ENCODE measurements at places on chromosomes 11 and 22.
A peak's percentile ranks its signal among the peaks of the same experiment; 100 is the strongest.

- peak; percentile 17 for DNase-seq
Observed at GRCh38 chr11:104609311-104610085, 288.8 kb downstream of the CASP12 start.

DNA sequence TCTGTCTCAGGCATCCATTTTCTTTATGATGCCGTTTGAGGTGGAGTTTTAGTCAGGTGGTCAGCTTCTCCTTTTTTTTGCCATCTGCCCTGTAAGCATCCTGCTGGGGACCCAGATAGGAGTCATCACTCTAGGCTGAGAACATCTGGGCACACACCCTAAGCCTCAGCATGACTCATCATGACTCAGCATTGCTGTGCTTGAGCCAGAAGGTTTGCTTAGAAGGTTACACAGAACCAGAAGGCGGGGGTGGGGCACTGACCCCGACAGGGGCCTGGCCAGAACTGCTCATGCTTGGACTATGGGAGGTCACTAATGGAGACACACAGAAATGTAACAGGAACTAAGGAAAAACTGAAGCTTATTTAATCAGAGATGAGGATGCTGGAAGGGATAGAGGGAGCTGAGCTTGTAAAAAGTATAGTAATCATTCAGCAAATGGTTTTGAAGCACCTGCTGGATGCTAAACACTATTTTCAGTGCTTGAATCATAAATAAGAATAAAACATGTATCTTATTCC, 10.9 kb upstream of the HBE1 start:
- peak; percentile 81 for DNase-seq

DNA sequence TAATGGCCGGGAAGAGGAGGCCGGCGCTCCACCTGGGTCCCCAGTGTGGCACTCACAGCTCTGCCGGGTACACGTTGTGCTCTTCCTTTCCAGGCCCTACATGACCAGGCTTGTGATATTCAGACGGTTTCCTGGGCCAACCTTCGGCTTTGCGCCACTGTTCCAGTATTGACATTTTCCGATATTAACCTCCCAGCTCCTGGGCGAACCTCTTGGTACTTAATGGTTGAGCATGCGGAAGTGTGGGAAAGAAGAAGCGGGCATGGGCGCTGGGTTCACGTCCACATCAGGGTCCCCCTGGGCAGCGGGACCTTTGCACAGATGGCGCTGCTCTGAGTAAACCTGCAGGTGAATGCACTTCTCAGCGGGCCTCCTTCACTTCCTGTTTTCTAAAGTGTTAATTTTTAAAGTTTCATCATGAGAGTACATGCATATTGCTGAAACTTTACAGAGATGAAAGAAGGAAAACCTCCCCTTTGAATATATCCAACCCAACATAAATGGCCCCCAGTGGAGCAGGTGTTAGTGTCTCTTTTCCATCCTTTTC, 286.7 kb downstream of the TBC1D22A start:
- no peak for DNase-seq

GRCh38 chr11:25435197-25435596, 896.7 kb upstream of the ANO3 start:
- no peak for DNase-seq

DNA sequence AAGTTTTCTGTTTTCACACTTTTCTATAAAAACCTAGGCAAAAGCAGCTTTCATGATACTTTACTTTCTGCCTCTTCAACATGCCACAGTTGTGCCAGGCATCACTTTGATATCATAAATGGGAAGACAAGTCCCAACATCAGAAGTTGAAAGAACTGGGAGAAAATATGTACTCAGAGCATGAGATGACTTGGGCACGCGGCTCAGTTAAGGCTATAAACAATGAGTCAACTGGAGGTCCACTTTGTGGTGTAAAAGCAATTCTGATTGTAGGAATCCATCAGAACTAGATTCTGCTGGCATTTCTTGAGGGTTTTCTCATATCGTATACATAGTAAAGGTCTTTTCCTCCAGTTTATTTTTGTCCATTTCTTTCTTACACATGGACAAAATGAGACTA, 109.7 kb upstream of the USP47 start:
- no peak for DNase-seq

DNA sequence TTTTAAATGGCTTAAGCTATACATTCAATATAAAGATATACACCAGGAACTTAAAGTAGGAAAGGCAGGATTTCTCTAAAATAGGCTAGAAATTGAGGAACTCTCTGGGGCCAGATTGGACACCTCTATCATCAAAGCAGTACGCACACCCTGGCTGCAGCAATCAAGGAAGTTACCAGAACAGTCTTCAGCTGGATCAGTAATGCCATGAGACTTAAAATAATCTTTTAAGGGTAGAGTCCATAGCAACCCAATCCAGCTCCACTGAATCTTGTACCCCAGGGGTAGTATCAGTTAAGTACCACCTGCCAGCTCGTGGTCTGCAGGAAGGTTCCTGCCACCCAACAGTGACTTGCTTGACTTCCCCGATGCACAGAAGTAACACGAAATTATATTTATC, 3.0 kb downstream of the RDX start:
- DNase-seq: no peak

GRCh38 chr11:79371152-79371551, 69.7 kb downstream of the TENM4 start:
- no peak for DNase-seq

DNA sequence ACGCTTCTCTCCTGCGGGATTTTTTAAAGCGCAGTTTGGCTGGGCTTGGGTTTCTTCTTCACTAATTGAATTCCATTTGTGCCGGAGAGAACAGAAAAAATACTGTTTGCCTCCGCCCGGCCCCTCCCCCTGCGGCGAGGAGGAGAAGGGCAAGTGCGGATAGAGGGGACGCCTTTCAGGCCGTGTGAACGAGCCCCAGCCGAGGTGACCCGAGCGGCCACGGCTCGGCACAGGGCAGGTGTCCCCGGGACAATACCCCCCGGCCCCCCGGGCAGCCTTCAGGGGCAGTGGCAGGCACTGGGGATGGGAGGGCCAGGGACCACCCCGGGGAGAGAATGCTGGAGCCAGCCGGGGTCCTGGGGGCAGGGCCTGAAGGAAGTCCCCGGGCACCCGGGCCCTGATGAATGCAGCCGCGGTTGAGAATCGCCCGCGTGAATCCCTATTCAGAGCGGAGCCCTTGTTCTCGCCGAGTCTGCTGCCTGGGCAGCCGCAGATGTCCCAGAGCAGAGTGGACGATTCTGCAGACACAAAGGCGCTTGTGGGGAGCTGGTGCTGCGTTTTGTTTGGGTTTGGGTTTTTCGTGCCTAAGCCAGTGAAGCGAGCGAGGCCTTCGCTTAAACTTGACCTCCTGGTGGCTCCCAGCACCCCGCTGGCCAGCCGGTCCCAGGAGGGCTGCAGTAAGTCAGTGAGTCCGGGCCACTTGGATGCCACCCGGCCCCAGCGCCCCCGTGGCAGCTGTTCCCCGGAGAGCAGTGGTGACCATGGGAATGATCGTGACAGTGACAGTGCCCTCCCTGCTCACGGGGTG, 96.0 kb downstream of the WNT7B start:
- DNase-seq: no peak

DNA sequence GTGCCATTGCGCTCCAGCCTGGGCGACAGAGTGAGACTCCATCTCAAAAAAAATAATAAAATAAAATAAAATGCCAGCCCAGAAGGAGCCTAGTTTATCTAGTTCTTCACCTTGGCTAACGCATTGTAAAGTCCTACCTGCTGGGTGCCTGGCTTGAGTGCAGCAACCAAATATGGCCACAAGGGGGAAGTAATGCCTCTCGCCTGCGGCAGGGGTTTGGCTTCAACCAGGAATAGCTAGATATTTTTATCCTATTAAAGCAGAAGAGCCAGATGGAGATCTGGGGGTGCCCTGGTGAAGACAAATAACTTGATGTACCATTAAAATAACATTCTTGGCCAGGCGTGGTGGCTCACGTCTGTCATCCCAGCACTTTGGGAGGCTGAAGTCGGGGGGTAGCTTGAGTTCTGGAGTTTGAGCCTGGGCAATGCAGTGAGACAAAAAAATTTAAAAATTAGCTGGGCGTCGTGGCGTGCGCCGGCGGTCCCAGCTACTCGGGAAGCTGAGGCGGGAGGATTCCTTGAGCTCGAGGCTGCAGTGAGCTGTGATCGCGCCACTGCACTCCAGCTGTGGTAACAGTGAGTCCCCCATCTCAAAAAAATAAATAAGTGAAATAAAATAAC, 20.6 kb upstream of the PLEKHB1 start:
- DNase-seq: peak; percentile 26

GRCh38 chr11:73983741-73984538, 1.3 kb upstream of the UCP2 start:
- DNase-seq: no peak

DNA sequence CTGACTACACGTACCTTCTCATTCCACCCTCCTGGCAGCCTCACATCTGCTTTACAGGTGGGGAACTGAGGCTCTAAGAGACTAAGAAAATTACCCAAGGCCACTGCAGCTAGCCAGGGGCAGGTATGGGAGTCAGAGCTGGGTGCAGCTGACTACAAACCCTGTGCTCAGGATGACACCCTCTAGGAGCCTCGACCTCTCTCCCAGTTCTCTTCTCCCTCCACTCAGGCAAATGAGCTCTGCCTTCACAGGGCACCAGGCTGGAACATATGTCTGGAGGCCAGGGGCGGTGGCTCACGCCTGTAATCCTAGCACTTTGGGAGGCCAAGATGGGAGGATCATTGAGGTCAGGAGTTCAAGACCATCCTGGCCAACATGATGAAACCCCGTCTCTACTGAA, 4.0 kb downstream of the SYT12 start:
- no peak for DNase-seq

DNA sequence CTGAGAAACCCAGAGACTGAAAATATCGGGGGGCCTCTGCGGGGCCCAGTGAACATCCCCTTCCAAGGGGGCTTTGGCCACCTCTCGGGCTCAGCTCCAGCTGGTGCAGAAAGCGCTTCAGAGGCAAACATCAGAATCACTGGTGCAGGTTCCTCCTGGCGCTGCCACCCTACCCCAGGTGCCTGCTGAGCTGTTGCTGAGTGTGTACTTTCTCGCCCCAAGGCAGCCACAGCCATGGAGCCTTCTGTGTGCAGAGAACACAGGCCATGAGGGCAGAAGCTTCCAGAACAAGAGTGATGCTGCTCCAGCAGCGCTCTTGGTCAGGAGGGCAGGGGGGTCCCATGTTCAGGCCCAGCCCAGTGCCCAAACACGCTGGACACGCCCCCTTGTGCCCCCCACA, 6.3 kb downstream of the DRD4 start:
- no peak for DNase-seq

DNA sequence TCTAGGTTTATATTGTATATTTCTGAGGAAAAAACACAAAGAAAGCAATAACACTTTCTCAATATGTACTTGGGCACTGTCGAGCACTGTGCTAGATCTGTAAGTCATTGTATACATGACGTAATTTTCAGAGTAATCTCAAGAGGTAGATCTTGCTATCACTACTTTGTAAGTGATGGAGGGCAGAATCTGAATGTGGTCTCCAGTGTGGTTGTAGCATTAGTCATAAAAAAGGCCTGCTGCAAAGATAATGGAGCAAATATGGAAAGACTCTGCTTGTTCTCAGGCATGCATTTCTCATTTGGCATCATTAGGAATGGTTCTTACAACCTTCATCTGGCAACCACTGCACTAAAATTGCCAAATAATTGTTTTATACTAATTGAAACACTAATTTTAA, 419.8 kb upstream of the CCDC179 start:
- no peak for DNase-seq

GRCh38 chr11:1077417-1078119, 2.9 kb downstream of the MUC2 start:
- DNase-seq: no peak

- DNase-seq: no peak
Observed at GRCh38 chr11:88489030-88489429, 151.5 kb upstream of the CTSC start.

GRCh38 chr11:75492181-75492820, 33.4 kb downstream of the GDPD5 start:
- DNase-seq: no peak

DNA sequence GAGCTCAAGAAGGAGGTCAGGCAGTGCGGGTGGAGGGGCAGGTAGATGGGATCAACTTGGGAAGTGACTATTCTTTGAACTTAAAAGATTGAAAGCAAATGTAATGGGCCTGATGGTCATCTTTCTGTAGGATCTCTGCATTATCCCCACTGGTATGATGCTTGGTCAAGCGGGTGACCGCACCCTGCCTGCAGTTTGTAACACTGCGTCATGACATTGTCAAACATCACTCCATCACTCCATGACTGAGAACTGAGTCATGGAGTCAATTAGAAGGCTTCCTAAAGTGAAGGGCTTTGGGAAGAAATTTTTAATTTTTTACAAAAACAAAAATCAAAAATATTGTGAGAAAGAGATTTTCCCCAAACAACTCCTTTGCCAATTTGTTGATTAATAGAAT, 62.4 kb upstream of the BMAL1 start:
- no peak for DNase-seq

- no peak for DNase-seq
Observed at GRCh38 chr11:112608509-112608908, 347.8 kb upstream of the PLET1 start.

GRCh38 chr22:23842599-23842998, 3.8 kb upstream of the DERL3 start:
- DNase-seq: no peak

DNA sequence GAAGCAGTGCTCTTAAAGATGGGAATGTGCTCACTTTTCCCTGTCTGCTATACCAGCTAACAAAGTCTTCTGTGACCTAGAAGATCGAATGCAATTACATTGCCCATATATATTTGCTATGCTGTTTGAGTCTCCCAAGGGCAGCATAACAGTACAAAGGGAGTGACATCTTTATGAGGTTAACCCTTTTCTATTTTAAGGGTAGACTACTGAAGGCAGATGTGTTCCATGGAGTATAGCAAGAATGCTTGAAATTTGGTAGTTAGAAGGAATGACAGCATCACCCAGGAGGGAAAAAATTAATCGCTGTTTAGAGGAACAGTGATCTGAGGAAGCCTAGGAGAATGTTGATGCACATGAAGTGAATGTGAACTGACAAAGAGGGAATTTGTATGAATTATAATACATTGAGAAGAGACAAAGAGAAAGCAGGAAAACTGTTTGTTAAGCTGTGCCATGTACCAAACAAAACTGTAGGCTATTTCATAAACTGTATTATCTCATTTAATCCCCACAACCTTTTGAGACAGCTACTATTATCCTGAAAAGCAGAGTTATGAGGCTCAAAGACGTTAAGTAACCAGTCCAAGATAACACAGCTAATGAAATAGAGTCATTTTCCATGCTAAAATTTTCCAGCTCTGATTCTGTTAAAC, 13.0 kb downstream of the MAML2 start:
- no peak for DNase-seq

DNA sequence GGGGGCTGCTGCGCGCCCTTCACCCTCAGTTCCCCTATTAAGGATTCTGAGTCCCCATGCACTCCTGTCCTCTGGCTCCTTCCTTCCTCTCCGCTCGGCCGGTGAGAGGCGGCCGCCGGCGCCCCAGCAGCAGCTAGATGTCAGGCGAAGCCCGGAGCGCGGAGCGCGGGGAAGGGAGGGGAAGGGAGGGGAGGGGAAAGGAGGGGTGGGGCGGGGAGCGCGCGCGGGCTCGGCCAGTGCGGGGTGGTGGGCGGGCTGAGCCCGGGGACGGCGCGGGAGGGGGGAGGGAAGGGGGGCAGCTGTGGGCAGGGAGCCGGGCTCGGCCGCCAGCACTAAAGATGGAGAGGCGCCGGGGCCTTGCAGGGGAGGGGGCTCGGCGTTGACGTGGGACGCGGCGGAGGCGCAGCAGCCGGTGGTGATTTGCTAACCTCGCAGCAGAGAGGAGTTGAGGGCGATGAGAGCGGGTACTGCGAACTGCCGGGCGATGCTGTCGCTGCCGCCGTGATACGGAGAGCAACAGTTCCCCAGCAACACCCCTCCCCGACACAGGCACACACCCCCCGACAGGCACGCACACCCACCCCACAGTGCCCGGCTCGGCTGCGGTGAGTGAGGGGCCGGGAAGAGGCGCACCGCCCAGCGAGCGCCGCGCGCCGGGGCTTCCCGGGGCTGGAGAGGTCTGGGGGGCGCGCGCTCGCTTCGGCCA, at the start of gene ZBTB16:
TSS of gene ZBTB16 (plus strand) at position 434 of the 706 bp plus-strand sequence. CDS start 3,590 bp downstream, outside the sequence.
- DNase-seq: no peak
